Activated naive CD8-positive, alpha-beta T cell treated with anti-CD3 and anti-CD28 coated beads for 36 hours (primary cell): ENCODE measurements at places on chromosomes 11 and 22. TPM values are rescaled to one million over a fixed set of nuclear protein-coding genes. Genes with fewer than 3 reads are reported as not detected.

DNA sequence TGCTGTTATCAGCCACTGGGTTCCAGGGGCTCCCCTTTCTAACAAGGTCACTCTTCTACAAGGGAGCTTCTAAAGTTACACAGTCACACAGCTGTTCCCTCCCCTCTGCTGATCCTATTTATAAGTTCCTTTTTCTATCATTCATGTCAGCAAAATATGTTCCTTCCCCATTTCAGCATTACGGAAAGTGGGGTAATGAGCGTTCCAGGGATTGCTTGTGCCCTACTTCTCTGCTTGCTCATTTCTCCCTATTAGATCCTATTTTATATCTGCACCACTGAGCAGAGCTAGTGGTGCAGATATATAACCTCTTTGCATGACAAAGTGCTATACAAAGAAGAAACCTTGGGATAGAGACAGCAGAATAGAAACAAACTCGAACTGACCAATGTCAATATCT is 22.7 kb upstream of the PLEKHB1 start:
- H3K36me3 ChIP-seq: no peaks in the 10 kb centered on the region
- H3K27me3 ChIP-seq: peaks cover 26% of the 10 kb centered on the region
- DNase-seq: no peak
- no peak overlapping the region for H3K4me3 ChIP-seq
- no peaks in the 10 kb centered on the region for H3K4me1 ChIP-seq

GRCh38 chr11:19378814-19379213 is 138.1 kb upstream of the E2F8 start:
- no peak overlapping the region for H3K4me3 ChIP-seq
- H3K27ac ChIP-seq: no peak overlapping the region
- peaks cover 20% of the 10 kb centered on the region for H3K27me3 ChIP-seq

GRCh38 chr11:132844956-132845696 is 687.2 kb downstream of the OPCML start:
- H3K27ac ChIP-seq: no peak overlapping the region
- H3K4me1 ChIP-seq: no peaks in the 10 kb centered on the region
- H3K36me3 ChIP-seq: no peaks in the 10 kb centered on the region
- H3K4me3 ChIP-seq: no peak overlapping the region

DNA sequence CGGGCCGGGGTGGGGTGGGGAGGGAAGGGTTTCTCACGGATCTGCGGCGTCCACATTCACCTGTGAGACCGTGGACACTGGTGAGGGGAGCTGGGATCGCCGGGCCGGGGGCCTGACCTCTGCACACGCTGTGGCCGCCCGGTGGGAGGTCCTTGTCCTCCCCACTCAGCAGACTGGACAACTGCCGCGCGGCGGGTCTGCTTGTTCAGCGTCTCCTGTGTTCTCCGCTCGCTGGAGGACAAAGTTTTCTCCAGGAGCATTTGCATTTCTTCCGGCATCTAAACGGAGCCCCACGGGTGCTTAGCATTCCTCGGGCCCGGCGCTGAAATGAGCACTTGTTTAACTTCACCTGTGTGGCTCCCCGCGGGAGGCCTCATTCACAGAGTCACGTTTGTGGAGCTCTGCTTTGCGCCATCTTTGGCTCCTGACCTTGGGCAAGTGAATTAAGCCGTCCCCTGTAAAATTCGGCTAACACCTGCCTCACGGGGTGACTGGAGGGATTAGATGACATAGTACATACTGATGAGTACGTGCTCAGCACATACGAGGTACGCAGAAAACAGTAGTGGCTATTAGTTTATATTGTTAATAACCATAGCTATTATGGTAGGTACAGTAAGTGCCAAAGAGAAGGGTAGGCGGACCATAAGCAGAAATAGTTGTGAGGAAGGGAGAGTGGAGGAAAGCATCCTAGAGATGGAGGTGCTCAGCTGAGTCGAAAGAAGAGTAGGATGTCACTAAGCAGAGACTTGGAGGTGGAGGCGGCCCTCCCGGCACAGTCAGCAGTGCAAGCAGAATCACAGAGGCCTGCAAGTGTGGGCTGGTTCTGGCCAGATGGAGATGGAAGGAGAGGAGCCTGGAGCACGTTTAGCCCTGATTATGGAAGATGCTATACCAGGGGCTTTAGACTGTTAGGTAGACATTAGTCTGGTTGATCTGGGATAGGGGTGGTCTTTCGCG is 885 bp downstream of the TRMU start:
- peak; percentile 14 for DNase-seq
- H3K27me3 ChIP-seq: no peaks in the 10 kb centered on the region
- H3K36me3 ChIP-seq: peaks cover 39% of the 10 kb centered on the region
- H3K27ac ChIP-seq: peak overlapping the region; percentile 94
- H3K4me3 ChIP-seq: peak overlapping the region; percentile 95
- H3K4me1 ChIP-seq: peaks cover 26% of the 10 kb centered on the region

DNA sequence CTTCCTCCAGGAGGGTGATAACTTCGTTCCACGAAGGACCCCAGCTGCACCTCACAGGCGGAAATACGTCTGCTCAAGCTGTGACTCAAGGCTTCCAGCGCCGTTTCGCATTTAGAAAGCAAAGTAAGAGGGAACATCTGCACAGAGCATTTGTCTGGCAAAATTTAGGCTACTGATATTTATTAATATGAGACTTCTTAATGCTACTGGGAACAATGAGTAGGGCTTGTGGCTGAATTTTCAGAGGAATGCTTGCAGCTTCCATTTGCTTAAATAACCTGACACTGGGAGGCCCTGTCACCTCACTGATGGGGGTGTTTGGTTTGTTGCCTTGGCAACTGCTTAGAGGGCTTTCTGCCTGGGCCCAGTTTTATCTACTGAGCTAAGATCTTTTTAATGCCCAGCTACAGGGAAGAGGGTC is 14.7 kb upstream of the ST14 start:
- H3K4me1 ChIP-seq: peaks cover 11% of the 10 kb centered on the region
- H3K27me3 ChIP-seq: no peaks in the 10 kb centered on the region
- H3K27ac ChIP-seq: no peak overlapping the region
- DNase-seq: no peak
- no peak overlapping the region for H3K4me3 ChIP-seq

GRCh38 chr11:20308601-20309000 is 54.9 kb upstream of the HTATIP2 start:
- H3K4me3 ChIP-seq: no peak overlapping the region
- peaks cover 21% of the 10 kb centered on the region for H3K27me3 ChIP-seq
- no peak for DNase-seq
- no peaks in the 10 kb centered on the region for H3K36me3 ChIP-seq

Gene MS4A3
- not detected for total RNA-seq
